ENCODE measurements at places on chromosomes 7 and 10. TPM values are rescaled to one million over a fixed set of nuclear protein-coding genes. Genes with fewer than 3 reads are reported as not detected.

ZNF467 gene
- total RNA-seq = 3.0 TPM

FXYD4 gene
- not detected for total RNA-seq

GRCh38 chr10:43313901-43314300, 47.0 kb upstream of the RASGEF1A start:
- DNase-seq = no peak

GRCh38 chr7:27329909-27330308, 87.3 kb downstream of the EVX1 start:
- DNase-seq = no peak

DNA sequence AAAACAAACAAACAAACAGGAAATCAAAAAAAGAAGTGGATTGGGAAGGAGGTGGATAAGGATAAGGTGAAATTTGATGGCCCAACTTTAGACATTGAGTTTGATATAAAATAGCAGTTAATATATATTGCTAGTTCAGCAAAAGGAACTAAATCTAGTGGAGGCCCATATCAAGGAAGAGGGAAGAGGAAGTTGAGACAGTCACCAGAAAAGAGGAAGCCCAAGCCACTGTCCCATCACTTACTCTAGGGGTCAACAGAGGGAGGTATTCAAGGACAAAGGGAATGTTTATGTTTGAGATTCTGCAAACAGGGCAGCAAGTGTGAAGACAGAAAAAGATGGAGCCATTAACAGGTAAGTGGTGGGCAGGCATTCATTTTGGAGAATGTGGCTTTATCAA, 3.7 kb downstream of the LAMTOR4 start:
- DNase-seq = no peak

- DNase-seq = no peak
These were observed 44.4 kb upstream of the DGKI start for GRCh38 chr7:137891016-137891655.

All from renal cortical epithelial cell (primary cell).